ENCODE measurements at places on chromosomes 7 and 10.

DNA sequence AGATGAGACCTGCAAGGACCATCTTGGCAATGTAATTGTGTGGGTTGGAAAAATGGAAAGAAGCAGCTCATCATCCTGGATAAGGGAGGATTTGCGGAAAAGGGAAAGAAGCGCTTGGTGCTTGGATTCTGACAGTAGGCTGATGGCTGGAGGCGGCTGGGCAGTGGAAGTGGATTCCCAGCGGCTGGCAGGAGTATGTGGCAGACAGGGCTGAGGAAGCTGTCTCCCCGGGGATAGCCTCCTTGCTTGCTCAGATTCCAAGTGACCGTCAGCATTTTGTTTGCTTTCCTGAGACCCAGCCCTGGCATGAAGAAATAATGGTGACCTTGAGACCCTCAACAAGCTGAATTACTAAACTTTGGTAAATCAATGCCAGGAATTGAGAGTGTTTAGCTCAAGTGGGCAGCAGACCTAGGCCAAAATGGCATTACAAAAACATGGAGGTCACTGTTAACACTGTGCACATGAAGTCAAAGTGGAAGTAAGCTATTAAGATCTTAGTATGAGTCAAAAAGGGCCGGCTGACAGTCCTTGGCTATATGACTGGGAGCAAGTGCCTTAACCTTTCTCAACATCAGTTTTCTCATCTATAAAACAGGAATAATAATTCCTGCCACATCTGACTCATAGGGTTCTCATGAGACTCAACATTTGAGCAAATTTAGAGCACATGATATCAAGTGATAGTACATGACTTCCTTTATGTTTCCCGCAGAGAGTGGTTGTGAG lies 21.3 kb downstream of the SLC25A28 start:
- DNase-seq: no peak

GRCh38 chr7:105246679-105247078 lies 142.0 kb downstream of the SRPK2 start:
- no peak for DNase-seq

- no peak for DNase-seq
Observed at GRCh38 chr7:151109094-151110048, 23.1 kb downstream of the AGAP3 start.

DNA sequence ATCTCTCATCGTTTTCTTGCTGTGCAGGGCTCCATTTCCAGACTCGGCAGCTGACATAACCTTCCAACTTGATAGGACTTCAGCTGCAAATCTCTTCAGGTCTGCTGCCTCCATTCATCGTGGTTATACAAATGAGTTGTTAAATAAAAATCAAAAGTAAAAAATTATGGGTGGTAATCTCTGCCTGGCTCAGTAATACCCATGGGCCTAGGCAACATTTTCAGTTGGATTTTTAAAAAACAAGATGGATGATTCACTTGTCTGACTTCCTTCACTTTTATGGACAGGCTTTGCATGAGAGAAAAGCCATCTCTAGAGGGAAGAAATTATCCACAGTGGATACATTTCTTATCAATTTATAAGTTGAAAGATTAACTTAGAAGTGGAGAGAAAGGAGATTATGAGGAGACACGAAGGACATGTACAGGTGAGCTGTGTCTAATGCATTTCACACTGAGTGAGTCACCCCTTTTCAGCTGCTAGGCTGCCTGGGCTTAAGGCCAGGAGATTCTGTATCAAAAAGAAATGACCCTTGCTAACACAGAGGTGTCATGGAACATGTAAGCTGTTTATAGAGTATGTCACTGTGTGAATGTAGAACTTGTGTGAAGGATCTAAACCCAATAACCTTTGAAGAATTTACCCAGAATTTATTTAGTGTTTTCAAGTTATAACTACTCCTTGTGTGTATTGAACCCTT lies 495.1 kb downstream of the AUTS2 start:
- no peak for DNase-seq

DNA sequence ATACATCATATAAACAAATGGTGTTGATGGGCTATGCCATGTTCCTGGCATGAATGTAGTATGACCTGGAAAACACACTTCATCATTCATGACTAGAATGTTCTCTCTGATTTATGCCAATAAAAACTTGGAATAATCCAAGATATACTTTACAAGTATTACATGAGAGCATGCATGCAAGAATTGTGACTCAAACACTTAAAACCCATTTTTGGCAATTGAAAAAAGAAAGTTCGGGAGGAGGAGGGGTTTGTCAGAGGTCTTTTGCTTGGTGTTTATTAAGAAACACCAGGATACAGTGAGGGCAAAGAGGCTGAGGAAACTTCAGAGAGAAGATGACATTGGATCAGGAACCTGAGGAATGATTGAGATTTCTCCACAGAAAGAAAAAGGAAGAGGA lies 10.2 kb upstream of the CUL1 start:
- DNase-seq: no peak

GRCh38 chr7:6476596-6477317 lies 29.0 kb upstream of the DAGLB start:
- DNase-seq: no peak

DNA sequence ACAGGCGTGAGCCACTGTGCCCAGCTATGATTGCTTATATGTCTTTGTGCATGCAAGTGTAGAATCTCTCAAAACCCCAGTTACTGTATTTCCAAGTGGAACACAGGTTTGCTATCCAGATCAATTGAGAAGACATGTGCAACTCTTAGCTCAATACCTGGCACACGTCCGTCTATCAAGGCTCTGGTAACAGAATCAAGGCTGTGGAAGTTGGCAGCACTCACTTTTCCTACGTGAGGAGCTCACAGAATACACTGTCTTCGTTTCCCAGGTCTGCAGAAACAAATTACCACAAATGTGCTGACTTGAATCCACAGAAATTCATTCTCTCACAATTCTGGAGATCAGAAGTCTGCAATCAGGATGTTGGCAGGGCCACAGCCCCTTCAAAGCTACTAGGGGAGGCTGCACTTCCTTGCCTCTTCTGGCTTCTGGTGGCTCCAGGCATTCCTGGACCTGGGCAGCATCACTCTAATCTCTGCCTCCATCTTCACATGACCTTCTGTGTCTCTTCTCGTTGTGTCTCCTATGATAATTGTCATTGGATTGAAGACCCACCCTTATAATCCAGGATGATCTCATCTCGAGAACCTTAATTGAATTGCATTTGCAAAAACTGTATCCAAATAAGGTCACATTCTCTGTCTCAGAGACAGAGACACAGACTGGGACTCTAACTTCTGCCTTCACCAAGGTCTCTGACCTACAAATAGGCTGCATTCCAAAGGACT lies 84.8 kb upstream of the C7orf33 start:
- DNase-seq: no peak

GRCh38 chr7:112789817-112790585 lies at the start of gene TMEM168:
TMEM168 (minus strand) TSS chr7:112790393; CDS start chr7:112784825, 5,568 bp downstream.
- DNase-seq: peak; percentile 62

GRCh38 chr10:3635697-3636096 lies 149.3 kb downstream of the KLF6 start:
- no peak for DNase-seq

DNA sequence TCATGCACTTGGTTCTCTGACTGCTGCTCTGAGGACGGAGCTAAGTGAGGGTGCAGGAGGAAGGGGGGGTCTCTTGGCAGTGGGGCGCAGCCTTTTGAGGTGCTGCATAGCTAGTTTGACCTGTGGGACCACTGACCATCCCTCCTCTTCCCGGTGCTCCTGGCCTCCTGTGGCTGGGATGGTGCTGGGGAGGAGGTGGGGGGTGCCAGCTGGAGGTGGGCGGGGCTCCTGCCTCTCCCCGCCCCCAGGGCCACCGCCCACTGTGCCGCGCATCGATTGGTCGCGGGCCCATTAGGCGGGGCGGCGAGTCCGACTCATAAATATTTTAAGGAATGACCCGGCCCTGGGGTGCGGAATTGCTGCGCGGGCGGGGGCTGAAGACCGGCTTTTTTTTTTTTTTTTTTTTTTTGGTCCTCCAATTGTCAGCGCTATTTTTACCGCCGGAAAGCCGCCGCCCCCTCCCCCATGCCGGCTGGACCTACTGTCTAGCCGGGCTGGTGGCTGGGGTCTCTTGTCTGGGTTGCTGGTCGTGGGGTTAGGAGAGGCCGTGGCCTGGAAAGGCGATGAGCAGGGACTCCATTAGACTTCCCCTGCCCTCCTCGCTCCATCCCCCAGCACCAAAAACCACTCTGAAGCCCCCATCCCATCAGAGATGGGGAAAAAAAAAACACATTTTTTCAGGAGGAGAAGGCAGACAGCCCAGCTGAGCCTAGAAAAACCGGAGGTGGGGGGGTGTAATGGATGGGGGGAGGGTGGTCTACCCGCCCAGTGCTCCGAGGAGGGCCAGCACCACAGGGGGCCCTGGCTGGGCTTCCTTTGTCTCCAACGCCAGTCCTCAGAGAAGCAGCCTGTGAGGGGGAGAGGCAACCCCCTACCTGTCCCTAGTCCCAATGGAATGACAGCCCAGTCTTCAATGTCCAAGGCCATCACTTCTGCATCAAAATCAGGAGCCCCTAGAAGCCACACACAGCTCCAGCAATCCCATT lies 6.4 kb downstream of the SH2B2 start:
- no peak for DNase-seq

DNA sequence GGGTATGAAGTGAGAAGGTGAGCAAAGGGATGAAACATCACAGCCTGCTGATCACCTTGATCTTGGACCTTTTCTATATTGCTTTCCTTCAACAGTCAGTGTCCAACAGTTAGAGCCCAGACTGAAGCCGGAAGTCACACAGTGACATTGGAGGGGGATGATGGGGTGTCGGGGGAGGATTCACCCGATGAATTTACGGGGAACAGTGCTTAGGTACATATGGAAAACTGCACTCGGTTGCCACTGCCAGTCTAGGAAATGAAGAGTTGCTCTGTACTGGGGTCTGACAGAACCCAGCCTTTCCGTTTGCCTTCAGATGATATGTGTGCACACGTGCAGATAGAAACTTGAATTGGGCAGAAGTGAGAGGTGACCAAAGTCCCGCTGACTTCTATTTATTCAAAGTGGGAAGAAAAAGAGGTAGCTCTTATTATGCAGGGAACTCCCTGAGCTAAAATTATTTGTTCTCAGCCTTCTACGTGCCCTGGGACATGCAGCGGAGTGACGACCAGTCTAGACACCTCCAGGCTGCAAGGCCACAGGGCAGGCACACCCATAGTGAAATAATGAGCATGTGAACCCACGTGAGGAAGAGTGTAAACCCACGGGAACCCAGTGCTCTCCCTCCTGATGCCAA lies 107.2 kb upstream of the INHBA start:
- DNase-seq: no peak

DNA sequence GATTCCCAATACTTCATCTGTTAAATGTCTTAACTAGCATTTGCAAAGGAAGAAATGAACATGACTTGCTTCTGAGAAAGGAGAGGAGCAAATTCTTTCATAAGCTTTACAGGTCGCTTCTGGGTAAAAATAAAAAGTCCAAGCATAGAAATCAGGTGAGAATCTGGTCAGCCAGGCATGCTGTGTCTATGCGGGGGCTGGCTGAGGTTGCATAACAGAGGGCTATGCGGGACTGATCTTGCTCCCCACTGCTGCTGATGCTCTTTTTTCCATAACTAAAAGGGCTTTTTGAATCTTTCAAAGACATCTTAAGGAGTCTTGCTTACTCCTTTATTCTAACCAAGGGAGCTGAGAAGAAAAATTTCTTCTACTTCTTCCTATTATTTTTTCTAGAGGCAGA lies 92.7 kb upstream of the FGFR2 start:
- DNase-seq: no peak

GRCh38 chr7:112752576-112752975 lies 37.6 kb downstream of the TMEM168 start:
- no peak for DNase-seq

DNA sequence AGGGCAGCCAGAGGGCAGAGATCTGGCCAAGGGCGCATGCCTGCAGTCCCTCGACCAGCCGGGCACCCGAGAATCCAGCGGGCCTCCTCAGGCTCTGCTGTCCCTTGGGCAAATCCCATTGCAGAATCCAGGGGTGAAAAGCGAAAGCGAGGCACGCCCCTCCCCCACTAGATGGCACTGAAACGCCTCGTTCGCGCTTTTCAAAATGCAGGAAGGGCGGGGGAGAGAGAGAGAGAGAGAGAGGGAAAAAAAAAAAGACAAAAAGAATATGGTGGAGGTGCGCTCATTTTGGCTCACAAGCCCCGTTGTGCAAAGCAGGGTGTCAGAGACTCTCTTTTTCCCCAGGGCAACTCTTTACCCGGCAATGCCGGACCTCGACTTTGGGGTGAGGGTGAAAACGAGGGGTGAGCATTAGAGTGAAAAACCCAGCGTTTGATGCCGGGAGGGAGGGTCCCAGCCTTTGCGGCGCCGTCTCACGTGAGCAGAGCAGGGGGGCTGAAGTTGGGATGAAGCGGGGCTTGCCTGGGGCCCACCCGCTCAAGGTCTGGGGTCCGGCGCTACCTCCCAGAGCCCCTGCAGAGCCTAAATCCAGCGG lies 2.5 kb upstream of the TMEM178B start:
- DNase-seq: no peak

GRCh38 chr7:127974446-127975035 lies 56.7 kb downstream of the LRRC4 start:
- no peak for DNase-seq

DNA sequence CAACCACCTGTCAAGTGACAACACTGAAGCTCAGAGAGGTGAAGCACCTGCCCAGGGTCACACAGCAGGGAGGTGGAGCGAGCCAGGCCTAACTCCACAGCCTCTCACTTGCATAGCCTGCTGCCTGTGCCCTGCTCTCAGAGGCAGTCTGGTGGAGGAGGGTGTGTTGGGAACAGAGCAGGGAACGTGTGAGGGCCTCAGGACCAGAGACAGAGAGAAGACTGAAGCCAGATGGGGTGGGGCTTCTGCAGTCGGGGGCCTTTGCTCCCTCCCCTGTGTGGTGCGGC lies 114.0 kb downstream of the PTPN20 start:
- no peak for DNase-seq

DNA sequence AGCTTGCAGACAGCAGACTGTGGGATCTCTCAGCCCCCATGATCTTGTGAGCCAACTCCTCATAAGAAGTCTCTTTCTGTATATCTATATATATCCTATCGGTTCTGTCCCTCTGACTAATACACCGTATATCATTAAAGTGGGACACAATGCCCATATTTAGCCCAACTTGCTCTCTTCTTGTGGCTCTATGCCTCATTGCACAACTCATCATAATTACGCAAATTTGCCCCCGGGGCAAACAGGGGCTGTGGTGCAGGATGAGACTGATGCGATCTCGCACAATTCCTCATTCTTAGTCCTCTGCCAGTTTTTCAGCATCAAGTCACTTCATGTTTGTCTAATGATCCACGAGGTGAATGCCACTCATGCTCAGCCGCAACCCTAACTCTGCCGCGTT lies 183.2 kb downstream of the PRPF18 start:
- DNase-seq: no peak

- DNase-seq: peak; percentile 46
Observed at GRCh38 chr7:134548877-134549276, at the start of gene AKR1B15. AKR1B15 (plus strand) TSS chr7:134549110; CDS start chr7:134564620, 15,510 bp downstream.

- no peak for DNase-seq
Observed at GRCh38 chr10:5274795-5275194, 78.2 kb downstream of the AKR1C4 start.

- DNase-seq: no peak
Observed at GRCh38 chr7:138431517-138431916, 28.5 kb upstream of the TRIM24 start.

GRCh38 chr10:7436490-7437100 lies 25.8 kb upstream of the SFMBT2 start:
- DNase-seq: no peak

All from GM12892 (cell line).